CD4-positive, alpha-beta T cell treated with Interferon gamma for 1 hour (primary cell): ENCODE measurements at places on chromosomes 7 and 10.

DNA sequence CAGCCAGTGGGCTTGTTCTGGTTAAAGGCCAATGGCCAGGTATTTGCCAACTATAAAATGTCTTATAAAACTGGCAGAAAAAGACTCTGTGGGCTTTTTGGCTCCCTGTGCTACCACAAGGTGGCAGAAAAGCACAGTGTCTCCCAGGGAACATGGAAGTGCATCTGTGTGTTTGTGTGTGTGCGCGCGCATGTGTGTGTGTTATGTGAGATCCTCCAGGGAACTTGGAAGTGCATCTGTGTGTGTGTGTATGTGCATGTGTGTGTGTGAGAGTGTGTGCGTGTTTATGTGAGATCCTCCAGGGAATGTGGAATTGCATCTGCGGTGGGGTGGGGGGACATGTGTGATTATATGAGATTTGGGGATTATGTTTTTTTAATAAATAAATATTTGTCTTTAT, 30.2 kb upstream of the ABI1 start:
- peak; percentile 23 for DNase-seq

DNA sequence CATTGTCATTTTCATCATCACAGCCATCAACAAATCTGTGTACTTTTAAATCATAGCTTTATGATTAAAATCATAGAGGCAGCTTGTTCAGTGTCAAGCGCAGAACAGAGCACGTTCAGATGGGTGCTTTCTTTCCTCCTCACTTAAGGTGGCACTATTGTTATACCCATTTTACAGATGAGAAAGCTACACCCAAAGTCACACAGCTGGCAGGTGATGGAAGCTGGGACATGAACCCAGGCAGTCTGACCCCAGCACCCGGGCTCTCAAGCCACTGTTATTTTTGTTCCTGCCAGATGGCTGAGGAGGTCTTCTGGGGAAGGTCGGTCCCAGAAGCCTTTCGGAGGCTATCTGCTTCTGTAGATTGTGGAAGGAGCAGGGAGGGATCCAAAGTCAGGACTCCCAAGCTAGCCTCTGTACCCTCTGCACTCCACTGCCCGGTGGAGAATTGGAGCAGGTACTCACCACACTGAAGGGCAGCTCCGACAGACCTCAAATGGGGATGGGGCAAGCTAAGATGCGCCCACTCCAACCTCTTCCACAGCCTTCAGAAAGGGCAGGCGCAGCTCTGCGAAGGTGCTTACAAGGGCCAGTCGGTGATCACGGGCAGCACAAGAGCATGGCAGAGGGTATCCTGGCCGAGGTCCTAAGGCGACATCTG, 610 bp downstream of the AVPI1 start:
- DNase-seq, result no peak

DNA sequence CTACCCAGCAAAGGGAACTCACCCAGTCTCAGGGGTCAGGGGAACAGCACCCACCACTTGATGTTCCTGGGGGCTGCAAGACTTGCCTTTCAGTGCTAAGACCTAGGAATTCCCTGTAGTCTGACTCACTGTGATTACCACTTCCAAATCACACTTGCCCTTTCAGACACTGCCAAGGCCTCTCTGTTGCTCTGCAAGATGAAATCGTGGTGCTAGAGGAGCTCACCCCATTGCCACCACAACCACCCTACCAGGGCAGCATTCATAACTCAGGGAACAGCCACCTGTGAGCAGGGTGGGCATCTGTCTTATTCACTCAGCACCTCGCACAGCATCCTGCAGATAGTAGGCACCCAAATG, 36.5 kb downstream of the XPNPEP1 start:
- DNase-seq, result no peak

DNA sequence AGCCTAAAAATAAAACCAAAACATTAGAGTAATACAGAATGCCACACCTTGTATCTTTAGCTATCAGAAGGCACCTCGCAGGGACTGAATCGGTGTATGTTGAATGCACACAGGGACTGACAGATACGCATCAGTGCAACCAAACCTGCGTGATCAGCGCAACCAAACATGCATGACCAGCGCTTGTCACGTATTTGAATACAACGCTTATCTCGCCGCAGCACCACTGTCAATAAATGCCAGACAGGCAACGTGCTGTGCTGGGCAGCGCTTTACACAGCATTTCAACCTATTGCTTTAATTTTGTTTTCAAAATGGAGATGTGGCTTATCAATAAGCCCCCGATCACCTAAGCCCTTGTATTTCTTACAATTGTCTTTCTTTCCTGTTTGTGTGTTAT, 242.4 kb downstream of the SFMBT2 start:
- no peak for DNase-seq

DNA sequence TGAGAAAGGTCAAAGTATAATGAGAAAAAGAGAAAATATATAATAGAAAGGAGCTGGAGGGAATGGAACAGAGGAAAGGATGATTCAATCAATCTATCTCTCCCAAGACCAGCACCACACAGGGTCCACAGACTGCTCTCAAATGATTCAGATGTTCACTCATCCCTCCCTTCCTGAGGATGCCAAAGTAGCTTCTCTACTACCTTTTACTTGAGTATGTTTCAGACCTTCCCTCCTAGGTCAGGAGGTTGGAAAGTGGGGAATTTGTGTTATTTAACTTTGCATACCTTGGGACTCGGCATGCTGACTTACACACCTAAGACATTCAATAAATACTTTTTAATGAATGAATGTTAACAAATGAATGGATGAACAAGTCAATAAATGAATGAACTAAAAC, 30.6 kb downstream of the CPVL start:
- DNase-seq, result no peak

DNA sequence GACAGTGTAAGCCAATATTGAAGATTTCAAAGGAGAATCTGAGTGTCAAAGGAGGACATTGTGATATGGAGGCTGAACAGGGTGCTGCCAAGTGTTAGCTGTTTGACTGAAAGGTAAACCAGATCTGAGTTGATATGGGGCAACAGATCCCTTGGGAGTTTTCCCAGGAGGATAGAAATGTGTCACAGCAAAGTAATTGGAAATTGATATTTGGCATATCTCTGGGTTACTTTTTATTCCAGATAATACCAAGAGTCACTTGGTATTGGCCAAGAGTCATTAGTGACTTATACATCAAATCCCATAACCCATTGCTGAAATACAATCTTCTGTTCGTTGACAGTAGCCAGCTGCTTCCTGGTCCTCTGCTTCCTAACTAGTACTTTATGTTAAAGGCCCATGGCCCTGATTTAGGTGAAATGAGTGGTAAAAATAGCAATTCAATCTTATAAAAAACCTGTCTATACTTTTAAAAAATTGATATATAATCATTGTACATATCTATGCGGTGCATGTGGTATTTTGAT, 922.9 kb downstream of the LRMDA start:
- no peak for DNase-seq

DNA sequence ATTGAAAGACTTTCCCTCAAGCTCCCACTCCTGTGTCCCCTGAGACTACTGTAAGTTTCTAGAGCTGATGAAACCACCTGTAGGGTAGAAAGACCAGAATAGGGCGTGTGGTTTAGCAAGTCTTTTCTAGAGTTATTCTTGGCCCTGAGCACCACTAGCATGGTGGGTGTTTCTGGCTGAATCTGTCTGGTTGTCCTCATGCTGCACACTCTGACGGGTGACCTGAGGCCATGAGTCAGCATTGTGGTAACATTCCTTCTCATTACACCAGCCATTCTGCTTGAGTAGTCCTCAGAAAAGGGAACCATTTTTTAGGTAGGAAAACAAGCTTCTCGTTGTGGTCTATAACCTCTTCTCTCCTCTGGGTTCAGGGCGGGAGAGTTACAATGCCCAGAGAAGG, 250.3 kb downstream of the SNX13 start:
- peak; percentile 12 for DNase-seq

DNA sequence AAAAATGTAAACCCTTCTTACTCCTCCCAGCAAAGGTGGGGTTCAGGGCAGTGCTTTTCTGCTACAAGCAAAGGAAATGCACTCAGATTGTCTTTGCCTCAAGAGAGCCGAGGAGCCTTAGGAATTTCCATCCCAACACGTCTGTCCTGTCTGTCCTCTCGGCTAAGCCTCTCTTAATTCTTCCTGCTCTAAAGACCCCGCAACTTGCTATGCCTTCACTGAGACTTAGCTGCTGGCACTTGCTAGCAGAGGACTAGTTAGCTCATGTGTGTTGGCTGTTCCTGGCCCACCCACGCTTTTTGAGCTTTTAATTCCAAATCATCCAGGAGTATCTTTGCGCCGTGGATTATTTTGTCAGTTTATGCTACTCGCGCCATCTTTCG, 481 bp upstream of the NPM3 start:
- no peak for DNase-seq

GRCh38 chr10:64037071-64037661, 516.0 kb downstream of the REEP3 start:
- DNase-seq, result no peak

GRCh38 chr10:72096115-72097000, 8.0 kb upstream of the SPOCK2 start:
- DNase-seq, result no peak

DNA sequence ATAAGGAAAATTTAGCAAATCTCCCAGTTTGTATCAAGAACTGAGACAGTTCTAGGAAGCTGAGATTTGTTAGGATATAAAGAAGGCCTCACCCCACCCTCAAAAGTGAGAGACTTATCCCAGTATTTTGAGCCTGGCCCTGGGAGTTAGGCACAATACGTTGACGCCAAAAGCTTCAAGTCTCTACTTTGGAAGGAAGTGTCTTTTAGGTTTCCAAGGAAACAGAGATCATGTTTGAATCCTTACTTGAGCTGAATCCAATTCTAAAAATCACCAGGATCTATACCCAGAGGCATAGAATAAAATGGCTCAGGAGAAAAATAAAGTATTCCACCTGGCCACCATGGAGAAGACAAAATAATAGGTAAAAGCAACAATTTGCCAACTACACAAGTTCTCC, 115.9 kb upstream of the NRG3 start:
- DNase-seq, result no peak

DNA sequence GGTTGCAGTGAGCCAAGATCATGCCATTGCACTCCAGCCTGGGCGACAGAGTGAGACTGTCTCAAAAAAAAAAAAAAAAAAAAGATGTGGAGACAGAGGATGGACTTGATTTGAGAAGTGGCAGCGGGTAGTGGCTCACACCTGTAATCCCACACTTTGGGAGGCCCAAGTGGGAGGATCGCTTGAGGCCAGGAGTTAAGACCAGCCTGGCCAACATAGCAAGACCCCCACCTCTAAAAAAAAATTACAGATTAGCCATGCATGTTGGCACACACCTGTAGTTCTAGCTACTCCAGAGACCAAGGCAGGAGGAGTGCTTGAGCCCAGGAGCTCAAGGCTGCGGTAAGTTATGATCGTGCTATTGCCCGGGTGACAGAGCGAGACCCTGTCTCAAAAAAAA, 24.3 kb upstream of the ASCC1 start:
- DNase-seq, result no peak

DNA sequence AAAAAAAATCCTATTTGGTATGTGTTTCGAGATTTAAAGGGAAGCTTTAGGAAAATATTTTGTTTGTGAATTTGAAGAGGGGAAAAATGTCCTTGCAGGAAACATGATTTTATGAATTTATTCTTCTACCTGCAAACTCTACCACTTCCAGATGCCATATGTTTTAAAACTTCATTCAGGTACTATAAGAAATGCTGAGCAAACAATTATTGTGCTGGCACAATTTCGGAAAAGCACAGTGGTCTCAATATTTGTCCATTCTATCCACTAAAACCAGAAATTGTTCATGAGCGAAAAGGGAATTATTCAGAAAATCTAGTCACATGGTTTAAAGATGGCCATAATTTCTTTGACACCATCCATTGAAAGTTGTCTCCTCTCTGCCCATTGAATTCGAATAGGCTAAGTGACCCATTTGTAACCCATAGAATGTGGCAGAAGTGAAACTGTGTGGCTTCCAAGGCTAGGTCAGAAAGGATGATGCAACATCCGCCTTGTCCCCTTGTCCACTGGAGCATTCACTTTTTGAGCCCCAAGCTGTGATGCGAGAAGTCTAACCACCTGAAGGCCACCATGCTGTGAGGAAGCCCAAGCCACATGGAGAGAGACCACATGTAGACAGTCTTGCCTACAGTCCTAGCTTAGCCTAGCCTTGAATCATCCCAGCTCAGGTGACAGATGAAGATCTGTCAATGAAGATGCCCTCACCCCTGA, 189.8 kb upstream of the PRKCQ start:
- no peak for DNase-seq

DNA sequence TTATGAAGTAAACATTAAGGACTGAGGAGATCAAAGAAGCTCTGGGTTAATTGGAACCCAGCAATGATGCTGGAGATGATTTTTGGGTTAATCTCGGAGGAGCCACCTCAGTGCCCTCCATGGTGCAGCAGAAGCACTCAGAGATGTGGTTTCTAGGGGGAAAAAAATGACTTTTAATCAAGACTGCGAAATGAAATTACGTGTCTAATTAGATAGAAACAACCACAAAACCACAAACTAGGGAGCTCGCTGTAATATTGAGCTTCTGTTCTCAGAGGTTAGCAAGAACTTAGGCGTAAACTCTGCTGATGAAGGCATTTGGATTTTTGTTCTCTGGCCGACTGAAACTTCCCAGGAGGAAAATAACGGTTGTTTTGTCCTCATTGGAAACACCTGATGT, 319.0 kb downstream of the GRID1 start:
- DNase-seq, result no peak

DNA sequence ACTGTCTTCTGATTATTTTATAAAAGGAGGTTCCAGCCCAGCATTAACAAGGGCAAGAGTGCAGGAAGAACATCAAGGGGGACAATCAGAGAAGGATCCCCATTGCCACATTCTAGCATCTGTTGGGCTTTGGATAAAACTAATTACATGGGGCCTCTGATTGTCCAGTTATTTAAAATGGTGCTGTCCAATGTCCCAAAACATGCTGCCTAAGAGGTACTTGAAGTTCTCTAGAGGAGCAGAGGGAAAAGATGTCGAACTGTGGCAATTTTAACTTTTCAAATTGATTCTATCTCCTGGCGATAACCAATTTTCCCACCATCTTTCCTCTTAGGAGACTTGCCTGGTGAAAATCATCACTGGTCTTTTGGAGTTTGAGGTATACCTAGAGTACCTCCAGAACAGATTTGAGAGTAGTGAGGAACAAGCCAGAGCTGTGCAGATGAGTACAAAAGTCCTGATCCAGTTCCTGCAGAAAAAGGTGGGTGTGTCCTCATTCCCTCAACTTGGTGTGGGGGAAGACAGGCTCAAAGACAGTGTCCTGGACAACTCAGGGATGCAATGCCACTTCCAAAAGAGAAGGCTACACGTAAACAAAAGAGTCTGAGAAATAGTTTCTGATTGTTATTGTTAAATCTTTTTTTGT, 2.3 kb downstream of the IL6 start:
- DNase-seq, result no peak

GRCh38 chr7:2688409-2689342, 674 bp downstream of the AMZ1 start:
- no peak for DNase-seq
